Motor neuron (in vitro differentiated cells): ENCODE measurements at places on chromosomes 1 and 21. TPM values are rescaled to one million over a fixed set of nuclear protein-coding genes. Genes with fewer than 3 reads are reported as not detected.

The S100A2 gene
- 3.4 and 4.5 TPM in 2 replicates for total RNA-seq

The TNFRSF8 gene
- 15.5 and 16.0 TPM in 2 replicates for total RNA-seq

The COG2 gene
- 27.9 and 28.3 TPM in 2 replicates for total RNA-seq

The SERINC2 gene
- 6.1 and 6.6 TPM in 2 replicates for total RNA-seq

The SERPINC1 gene
- total RNA-seq = not detected in 2 replicates
